ENCODE measurements at places on chromosomes 11 and 22. TPM values are rescaled to one million over a fixed set of nuclear protein-coding genes. Genes with fewer than 3 reads are reported as not detected.

PATE2 gene
- total RNA-seq: not detected

GPR137 gene
- total RNA-seq: 19.4 TPM

ARHGAP8 gene
- not detected for total RNA-seq

TEAD1 gene
- 46.1 TPM for total RNA-seq

ANO5 gene
- 18.8 TPM for total RNA-seq

PAX6 gene
- total RNA-seq: not detected

SCGB1D2 gene
- total RNA-seq: 3.0 TPM

INSC gene
- total RNA-seq: not detected

RFPL3 gene
- not detected for total RNA-seq

MRGPRX3 gene
- not detected for total RNA-seq

OR51E2 gene
- total RNA-seq: not detected

KCTD14 gene
- total RNA-seq: 0.38 TPM

PRG3 gene
- total RNA-seq: not detected

GRCh38 chr11:11157185-11157584 is 195.9 kb downstream of the CSNK2A3 start:
- no peak for DNase-seq

GRCh38 chr11:72633068-72633467 is 41.2 kb downstream of the PDE2A start:
- no peak for DNase-seq

- DNase-seq: no peak
These were observed 31.4 kb upstream of the TTC12 start for GRCh38 chr11:113282898-113283437.

- no peak for DNase-seq
These were observed 77.4 kb upstream of the YWHAH start for GRCh38 chr22:31866918-31867317.

DNA sequence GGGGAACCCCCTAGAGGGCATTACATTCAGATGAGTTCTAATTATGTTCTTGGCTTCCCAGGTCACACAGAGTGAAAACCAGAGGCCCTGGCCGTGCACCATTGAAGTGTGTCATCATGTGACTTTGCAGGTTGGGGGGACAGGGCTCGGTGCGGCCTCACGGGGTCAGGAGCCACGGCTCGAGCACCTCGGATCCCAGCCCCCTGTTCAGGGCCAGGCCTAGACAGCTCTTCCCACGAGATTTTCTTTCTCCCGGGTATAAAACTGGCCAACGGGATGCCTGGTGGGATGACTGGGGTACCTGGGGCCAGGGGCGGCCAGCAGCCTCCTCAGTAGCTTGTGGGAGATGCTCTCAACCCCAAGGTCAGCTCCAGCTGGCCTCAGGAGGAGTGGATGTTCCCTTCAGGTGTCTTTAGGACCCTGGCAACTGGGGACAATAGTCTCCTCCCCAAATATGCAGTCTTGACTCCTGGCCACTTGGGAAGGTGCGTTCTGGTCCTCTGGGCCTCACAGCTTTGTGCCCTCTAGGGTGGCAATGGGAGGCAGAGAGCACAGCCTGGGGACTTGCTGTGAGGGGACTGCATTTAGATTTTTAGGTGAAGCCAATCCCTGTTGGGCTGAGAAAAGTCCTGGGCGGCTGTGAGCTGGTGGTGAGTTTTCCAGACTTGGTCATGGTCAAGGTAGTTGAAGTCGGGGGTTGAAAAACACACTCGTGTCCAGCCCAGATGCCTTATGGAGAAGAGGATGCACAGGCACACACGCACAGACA is 95.6 kb downstream of the KCNQ1 start:
- DNase-seq: no peak

DNA sequence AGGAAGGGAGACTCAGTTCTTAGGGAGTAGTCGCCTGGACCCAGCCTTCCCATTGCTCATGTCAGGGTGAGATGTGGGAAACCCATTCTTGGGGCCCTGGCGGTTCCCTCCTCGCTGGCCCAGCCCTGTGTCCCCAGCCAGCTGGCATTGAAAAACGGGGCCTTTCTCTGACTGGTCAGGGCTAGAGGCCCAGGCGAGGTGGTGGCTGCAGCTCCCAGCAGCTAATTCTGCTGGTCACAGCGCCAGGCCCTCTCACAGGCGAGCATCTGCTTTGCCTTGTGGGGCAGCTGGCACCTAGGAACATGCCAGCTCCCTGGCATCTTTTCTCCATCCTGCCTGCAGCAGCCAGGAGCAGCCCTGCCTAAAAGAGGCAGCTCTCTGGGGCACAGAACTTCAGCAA is 20.1 kb downstream of the TSPAN18 start:
- DNase-seq: no peak

DNA sequence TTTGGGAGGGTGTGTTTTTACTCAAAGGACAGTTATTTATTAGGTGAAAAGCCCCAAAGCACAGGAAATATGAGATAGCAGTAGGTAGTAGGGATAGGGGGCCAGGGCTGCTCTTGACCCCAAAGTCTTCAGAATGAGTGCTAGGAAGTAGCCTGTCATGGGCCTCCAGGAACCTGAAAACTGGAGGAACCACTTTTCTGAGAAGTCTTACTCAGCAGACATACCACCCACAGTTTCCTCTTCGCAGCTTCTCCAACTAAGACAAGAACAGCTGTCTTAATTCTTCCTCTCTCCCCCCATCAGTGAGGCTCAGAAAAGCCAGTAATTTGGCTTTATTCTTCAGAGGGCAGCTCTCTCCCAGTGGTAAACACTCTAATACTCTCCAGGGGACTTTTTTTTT is 84.0 kb upstream of the CTSC start:
- DNase-seq: no peak

GRCh38 chr22:35310556-35311550 is 11.2 kb downstream of the TOM1 start:
- DNase-seq: no peak

DNA sequence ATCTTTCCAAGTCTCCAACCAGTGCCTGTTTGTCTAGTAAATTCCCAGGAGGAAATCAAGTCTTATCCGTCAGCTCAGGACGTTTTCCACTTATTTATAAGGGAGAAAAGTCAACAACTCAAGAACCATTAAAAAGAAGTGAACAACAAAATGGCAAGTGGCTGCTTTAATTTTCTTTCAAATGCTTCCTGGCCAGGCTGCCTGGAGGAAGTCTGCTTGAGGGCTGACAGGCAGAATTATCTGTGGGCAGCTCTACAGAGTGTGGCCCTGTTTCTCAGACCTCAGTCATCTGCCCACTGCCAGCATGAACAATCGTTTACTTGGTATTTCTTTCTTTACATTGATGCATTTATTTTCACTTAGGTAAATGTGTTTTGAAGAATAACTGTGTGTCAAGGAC is 281.9 kb upstream of the ISX start:
- no peak for DNase-seq

- DNase-seq: no peak
These were observed 15.6 kb upstream of the JAM3 start for GRCh38 chr11:134052988-134053945.

DNA sequence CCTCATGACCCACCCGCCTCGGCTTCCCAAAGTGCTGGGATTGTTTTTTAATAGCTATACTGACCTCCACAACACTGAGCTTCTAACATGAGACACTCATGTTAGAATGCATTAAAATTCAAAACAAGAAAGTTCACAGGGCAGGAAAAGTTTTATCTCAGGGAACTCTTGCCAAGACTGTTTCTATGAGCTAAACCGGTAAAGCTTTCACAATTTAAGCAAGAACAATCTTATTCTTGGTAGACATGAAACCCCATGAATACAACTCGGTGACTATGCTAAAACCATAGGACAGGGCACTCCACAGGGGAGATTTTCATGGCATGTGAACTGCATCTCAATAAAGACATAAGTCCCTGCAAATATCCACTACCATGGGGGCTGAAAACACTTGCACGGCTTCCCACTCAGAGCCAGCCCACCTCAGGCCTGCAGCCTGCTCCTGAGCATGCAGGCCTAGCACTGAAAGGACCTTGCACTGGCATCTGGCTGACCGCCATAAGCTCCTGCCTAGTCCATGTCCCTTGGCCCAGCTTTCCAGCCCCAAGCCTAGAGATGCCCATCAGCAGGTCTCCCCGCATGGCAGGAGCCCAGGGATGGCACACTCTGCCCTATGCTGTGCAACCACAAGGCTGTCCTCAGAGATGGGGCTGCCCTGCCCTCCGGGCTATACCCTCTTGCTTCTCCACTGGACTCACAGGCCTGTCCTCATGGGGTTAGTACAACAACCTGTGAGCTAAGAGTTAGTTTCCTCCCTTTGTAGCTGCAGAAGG is 58.4 kb downstream of the DGCR2 start:
- no peak for DNase-seq

DNA sequence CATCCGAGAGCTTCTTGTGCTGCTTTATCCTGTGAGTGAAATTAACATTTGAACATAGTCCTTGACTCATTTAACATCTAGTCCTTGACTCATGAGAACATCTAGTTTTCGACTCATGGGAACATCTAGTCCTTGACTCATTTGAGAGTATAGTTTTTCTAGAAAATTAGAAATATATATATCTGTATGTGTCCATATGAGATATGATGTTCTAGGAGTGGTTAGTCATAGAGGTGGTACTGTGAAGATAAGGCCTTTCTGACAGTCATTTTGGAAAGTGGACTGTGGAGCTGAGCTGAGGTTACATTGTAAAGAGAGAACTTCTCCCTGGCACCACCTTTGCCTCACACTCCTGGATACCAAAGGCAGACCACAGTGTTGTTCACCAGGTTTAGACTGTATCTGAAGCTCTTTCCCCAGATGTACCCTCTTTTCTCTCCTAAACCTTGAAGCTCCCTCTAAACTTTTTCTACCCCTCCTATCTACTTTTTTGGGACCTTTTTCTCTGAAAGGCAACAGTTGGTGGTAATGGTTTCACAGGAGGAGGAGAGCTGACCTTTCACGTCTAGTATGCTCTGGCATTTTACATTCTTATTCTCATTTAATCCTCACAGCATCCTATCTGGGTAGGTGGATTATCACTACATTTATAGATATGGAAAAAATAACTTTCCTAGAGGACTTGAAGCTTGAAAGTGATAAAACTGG is 67.2 kb downstream of the PPP2R1B start:
- no peak for DNase-seq

- no peak for DNase-seq
These were observed 104.5 kb downstream of the EFCAB6 start for GRCh38 chr22:43707648-43708047.

GRCh38 chr22:37491559-37492427 is 5.6 kb upstream of the MFNG start:
- DNase-seq: no peak

- DNase-seq: no peak
These were observed 53.2 kb downstream of the MN1 start for GRCh38 chr22:27748349-27748748.

GRCh38 chr11:121198491-121198890 is 94.1 kb upstream of the SC5D start:
- no peak for DNase-seq

- no peak for DNase-seq
These were observed 792.6 kb upstream of the RAG2 start for GRCh38 chr11:37390576-37391083.

DNA sequence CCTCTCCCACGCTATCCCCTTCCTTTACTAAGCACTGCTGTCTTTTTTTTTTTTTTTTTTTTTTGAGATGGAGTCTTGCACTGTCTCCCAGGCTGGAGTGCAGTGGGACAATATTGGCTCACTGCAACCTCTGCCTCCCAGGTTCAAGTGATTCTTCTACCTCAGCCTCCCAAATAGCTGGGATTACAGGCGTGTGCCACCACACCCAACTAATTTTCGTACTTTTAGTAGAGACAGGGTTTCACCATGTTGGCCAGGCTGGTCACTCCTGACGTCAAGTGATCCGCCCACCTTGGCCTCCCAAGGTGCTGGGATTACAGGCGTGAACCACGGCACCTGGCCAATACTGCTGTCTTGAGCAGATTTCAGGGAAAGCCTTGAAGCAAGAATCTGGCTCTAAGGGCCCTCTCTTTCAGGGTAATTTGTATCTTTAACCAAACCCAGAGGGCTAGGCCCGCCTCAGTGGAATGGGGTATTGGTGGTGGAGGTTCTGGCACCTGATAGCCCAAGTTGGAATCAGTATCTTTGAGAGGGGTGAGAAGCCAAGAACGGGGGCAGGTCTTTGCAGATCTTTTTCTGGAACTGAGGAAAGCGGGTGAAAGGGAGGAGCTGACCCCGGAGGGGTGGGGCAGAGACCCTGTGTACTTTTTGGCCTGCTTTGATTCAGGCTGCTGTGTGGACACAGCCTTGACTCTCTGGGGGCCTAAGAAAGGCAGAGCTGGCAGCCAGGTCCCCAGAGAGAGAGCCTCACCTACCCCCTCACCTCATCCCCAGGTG is 37.0 kb downstream of the TRIOBP start:
- no peak for DNase-seq

DNA sequence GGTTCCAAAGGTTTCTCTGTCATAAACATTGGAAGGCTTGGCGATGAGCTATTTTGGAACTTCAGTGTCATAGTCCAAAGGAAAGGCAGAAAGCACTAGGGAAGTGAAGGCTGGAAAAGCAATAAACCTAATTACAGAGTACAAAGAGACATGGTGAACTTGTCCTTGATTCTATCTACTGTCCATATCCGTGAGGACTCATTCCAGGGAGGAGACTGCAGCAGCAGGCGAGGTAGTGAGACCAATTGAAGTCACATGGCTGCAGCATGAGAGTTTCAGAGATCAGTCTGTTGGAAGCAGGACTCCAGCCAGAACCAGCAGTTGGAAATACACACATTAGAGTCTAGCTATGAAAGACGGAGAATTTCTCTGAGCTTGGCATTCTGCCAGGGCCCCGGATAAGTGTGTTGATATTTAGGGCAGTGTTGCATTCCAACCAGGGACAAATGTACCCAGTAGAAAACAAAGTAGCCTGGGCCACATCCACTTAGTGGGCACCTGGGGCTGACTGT is 54.1 kb upstream of the ARHGAP42 start:
- peak; percentile 44 for DNase-seq

DNA sequence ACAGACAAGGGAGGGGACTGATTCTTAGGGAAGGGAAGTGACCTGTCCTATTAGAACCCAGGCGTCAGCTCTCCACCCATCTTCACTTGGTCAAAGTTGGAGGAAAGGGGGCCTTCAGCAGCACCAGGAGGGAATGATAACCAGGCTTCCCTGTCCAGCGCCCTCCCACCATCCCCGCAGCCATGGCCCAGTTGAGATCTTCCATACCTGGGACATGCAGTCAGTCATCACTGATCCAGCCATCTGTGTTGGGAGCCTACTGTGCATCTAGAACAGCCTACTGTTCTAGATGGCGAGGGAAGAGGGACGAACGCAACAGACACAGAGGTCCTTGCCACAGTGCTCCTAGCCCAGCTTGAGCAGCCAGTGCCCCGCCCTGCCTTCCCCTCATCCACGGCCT is 40.6 kb downstream of the PDGFB start:
- DNase-seq: no peak

- DNase-seq: no peak
These were observed 318.3 kb downstream of the MN1 start for GRCh38 chr22:27483095-27483785.

GRCh38 chr11:45844822-45845578 is 2.3 kb upstream of the CRY2 start:
- no peak for DNase-seq
